ENCODE measurements at places on chromosomes 11 and 22.

DNA sequence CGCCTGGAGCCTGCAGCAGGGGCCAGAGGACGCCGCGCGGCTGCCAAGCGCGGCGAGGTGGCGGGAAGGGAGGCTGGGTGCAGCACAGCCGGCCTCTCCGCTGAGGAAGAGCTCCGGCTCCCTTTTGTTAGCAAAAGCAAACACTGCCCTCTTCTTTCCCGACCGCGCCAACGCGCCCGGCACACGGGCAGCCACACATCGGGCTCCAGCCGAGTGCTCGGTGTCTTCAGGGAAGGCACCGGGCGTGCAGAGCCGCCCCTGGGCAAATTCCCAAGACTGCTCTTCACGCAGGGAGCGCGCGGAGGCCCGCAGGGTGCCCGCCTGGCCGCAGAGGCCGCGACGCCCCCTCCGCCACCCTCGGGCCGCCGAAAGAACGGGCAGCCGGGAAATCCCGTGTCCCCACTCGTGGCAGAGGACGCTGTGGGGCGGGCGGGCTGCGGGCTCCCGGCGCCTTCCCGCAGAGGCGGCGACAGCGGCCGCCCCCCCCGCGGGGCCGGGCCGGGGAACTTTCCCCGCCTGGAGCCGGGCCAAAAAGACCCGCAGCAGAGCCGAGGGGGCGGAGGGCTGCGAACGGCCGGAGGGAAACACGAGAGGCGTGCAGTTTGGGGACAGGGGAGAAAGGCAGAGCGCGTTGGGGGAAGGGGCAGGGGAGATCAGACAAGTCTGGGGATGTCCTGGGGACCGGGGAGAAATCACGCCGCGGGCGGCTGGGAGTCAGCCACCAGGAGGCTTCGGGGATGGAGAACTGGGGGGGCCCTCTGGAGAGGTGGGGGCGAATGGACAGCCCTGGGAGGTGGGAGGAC, 931 bp downstream of the CADM1 start:
- DNase-seq = peak; percentile 61

DNA sequence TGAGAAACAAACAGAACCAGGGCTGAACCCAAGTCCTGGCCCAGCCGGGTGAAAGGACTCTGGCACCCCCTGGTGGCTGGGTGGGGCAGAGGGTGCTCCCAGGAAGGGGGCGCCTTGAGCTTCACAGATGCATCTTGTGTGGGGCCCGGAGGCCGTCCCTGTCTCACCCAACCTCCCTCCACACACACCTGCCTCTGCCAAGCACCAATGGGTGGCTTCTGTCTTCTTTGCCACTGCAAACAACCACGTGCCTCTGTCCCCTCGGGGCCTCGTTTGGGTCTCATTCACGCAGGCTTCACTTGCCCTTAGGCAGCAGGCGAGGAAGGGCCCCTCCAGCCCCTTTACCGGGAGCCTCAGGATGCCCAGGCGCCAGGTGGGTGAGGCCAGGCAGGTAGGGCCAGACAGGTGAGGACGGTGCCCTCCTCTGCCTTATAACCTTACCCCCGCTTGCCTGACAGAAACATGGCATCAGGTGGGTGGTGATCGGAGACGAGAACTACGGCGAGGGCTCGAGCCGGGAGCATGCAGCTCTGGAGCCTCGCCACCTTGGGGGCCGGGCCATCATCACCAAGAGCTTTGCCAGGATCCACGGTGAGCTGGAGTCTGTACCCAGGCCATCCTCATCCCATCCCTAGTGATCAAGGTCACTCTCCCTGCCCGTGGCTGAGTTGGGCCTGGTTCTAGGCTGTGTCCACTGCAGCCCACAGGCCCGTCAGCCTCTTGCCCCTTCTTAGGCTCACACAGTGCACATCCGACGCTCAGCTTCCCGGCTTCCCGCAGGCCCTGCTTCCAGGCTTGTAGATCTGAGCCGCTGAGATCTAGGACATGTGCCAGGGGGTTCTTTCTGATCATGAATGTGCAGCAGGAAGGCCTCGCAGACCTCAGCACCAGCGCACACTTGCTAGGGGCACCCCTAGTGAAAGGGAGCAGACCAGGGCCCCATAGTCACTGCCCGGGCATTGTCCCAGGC, 17.2 kb downstream of the POLR3H start:
- peak; percentile 63 for DNase-seq

DNA sequence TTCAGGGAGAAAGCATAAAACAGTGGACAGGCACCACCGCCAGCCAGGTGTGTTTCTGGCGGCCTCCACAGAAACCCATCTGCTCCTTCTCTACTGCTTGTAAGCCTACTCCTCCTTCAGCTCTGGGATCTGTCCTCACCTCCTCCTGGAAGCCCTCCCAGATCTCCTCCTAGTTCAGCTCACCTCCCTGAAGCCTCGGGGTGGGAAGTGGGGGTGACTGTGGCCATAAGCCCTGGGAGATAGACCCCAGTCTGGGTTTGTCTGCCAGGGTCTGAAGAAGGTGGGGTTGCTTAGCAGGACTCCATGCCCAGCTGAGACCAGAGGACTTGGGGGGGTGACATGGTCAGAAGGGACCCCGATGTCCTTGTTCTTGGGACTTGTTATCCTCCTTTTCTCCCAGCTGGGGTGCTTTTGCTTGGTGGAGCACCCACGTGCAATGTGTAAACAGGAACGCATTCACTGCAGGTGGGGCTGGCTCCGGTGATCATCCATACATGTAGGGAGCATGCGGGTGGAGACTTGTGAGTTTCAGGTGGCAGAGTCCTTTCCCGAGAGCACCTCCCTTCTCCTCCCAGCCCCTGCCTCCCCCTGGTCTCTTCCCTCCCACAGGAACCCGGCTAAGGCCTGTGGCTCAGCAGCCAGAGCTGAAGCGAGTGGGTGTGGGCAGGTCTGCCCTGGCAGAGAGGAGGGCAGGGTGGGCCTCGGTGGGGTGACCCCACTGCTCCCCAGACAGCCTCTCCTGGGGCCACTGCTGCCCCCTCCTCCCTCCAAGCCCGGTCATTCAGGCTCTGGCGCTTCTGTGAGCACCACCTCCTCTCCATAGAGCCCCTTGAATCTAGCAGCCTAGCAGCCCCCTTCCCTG, 25.9 kb downstream of the MRGPRG start:
- no peak for DNase-seq

GRCh38 chr11:39190751-39191150, 2268.7 kb downstream of the LRRC4C start:
- DNase-seq = no peak

GRCh38 chr22:22137891-22138290, 106.7 kb upstream of the VPREB1 start:
- DNase-seq = no peak
